ENCODE measurements at places on chromosomes 5 and 9.

GRCh38 chr5:44900273-44900954, 91.7 kb downstream of the MRPS30 start:
- DNase-seq: no peak

DNA sequence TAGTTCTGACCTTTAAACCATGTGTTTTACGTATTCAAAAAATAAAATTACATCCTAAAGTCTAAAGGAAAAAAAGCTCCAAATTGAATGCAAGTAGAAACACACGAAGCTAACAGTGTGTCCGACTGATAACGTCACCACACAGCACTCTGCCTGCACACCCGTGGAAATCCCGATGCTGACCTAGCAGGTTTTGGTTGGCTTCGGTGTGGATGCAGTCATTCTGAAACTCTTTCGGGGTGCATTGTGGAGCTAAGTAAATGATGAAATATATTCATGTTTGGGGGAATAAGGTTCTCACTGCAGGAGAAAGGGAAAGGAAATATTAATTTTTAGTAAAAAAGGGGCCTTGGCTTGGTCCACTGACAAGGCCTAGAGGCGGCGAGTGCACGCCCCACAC, 2.0 kb downstream of the RASGEF1C start:
- no peak for DNase-seq

- no peak for DNase-seq
Measured at GRCh38 chr5:132277971-132278853, 16.0 kb upstream of the SLC22A4 start.

GRCh38 chr5:176415952-176416924, at the start of gene CLTB:
Gene CLTB, minus strand, starts transcription at chr5:176416539. Its CDS starts 176 bp downstream, at chr5:176416363.
- peak; percentile 72 for DNase-seq

GRCh38 chr5:94740286-94740685, 121.8 kb downstream of the SLF1 start:
- no peak for DNase-seq

DNA sequence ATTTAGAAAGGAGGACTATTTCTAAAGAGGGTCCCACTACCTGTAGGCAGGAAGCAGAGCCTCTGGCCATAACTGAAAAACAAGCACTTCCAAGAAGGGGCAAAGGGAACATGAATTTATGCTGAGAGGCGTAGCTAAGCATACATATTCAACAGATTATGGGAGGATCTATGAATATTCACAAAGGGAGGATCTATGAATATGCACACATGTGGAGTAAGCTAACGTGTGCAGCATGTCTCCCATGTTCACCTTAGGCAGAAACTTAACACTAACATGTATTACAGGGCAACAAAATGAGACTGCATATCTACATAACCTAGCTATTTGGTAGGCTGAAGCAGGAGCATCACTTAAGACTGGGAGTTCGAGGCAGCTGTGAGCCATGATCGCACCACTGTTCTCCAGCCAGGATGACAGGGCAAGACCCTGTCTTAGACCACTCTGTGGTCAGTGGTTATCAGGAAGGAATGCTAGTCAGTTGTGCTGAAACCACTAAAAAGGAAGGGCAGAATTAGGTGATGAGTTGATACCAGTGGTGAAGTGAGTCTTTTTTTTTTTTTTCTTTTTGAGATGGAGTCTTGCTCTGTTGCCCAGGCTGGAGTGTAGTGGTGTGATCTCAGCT, 20.8 kb downstream of the FXN start:
- DNase-seq: no peak

DNA sequence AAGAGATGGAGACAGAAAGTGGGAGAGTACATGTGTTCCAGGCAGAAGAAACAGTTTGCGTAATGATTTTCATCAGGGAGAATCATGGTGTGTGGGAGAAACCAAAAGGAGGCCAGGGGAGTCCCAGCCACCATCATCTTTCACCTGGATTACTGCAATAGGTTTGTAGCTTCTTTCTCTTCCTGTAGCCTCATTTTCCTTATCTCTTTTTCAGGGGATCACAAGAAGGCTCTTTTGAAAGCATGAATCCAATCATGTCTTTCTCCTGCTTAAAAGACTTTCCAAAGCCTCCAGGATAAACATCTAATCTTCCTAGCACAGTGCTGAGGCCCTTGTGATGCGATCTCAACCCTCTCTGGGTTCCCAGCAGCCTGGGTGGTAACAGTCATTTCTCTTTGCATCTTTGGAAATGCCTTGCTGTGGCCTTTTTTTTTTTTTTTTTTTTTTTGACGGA, 10.3 kb upstream of the GPBP1 start:
- DNase-seq: no peak

DNA sequence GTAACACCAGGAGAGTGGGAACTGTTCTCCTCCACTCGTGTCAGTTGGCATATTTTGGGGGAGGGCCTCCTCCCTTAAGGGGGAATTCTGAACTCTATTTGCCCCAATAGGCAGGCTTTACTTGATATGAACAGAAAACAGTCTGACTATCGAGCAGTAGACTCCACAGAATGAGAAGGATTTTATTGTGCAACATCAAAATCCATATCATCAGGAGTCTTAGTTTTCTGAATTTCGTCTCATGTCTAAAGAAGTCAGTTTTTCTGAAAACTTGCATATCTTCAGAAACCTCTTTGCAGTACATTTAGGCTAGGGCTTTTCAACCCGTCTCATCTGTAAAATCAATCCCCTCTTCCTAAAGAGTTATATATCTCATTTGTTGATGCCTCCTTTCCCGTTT, 96.2 kb downstream of the AUH start:
- DNase-seq: no peak

DNA sequence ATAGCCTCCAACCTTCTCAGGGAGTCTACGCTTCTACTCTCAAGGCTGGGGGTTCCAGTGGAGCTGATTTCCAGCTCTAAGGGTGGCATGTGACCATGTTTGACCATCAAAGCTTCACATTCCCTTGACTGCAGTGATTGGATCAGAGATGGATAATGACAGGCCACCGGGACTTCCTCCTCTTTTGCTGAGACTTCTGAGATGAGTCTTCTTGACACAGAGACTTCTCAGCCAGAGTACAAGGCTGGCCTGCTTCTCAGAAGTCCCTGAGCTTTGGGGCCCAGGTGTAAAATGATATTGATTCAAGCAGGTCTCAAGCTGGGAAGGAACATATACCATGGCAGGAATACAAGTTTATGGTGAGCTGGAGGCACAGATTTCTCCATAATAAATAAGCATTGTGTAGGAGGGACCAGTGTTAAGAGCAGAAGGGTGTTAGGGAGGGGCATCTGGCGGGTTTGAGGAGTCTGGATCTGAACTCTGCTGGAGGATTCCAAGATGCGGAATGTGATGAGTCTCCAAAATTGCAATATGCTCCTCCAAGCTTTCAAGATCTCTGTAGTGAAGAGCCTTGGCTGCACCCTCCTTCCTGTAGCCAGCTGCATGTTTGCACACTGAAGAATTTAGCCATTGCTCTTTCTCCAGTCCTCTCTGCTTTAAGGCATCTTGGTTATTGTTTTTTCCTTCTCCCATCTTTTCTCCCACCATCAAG, 41.7 kb upstream of the HSD17B4 start:
- no peak for DNase-seq

GRCh38 chr5:162434281-162434680, 366.7 kb downstream of the GABRG2 start:
- DNase-seq: no peak

GRCh38 chr5:36357391-36357975, 55.8 kb upstream of the RANBP3L start:
- peak; percentile 21 for DNase-seq

- DNase-seq: peak; percentile 23
Measured at GRCh38 chr5:54243483-54244080, 66.8 kb downstream of the ARL15 start.

- DNase-seq: no peak
Measured at GRCh38 chr5:81006947-81007636, 46.9 kb downstream of the RASGRF2 start.

DNA sequence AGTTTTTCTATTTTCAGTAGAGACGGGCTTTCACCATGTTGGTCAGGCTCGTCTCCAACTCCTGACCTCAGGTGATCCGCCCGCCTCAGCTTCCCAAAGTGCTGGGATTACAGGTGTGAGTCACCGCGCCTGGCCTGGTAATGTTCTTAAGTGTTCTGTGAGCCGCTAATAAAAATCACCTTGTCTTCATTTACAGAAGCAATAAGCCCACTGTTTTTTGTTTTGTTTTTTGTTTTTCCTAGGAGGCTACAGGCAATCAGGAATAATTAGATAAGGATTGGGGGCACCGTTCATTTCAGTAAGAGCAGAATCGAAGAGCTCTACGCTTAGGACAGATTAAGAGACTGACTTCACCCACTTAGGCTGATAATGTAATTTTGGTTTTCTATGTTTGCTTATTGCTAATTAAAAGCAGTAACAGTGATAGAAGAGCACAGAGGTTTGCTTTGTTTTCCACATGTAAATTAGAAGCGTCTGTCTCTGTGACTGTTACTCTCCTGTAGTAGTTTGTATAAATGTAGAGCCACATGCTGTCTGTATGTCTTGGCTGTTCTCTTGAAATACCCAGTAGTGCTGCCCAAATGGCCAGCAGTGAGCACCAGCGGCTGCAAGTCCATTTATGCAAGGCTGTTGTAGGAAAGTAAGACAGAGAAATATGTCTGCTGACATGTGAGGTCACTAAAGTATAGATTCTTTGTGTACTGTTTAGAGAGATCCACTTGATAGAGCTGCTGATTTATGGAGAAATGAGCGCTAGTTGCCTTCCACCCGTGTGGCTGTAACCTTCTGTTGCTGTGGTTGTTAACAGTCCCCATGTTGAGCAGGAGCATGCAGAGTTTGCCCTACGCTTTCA, 30.5 kb downstream of the TRIO start:
- no peak for DNase-seq

DNA sequence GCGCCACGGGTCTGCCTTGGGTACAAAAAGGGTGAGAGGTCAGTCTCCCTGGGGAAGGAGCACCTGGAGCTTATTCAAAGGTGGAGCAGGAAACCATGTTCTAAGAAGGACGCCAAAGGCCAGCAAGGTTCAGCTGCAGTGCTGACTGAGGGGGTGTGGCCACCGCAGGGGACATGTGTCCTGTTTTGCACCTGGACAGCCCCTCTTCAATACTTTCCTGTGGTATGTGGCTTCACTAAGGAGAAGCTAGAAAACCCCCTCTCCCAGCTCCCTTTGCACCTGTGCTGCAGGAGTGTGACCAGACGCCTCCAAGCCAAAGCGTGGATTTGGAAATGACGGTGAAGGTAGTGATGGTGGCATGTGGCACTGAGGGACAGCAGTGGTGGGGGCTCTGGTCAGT, 23.6 kb downstream of the TRIM14 start:
- no peak for DNase-seq

DNA sequence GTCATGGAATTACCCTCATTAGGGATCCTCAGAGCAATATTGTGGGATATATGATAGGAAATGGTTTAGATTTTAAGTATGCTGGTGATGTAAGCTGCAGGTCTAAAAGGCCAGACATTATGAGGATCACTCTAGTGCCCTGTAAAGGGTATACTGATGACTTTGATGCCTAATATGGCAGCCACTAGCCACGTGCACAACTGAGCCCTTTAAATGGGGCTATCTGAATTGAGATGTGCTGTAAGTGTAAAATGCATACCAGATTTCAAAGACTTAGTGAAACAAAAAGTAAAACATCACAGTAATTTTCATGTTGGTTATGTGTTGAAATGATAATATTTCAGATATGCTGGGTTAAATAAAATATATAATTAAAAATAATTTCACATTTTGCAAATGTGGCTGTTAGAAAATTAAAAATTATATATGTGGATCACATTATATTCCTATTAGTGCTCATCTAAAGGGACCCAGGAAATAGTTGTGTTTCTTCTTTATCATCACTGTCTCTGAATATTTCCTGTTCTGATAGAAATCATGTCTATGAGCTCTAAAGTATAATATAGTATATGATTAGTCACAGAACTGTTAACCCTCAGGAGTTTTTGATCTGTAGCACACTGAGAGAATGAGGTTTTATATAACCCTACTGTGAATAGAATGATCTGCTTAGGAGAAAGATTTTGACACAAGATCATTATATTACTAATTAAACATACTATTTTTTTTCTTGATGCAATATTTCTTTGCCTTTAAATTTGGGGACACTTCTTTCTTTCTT, 50.1 kb downstream of the OSTF1 start:
- no peak for DNase-seq

DNA sequence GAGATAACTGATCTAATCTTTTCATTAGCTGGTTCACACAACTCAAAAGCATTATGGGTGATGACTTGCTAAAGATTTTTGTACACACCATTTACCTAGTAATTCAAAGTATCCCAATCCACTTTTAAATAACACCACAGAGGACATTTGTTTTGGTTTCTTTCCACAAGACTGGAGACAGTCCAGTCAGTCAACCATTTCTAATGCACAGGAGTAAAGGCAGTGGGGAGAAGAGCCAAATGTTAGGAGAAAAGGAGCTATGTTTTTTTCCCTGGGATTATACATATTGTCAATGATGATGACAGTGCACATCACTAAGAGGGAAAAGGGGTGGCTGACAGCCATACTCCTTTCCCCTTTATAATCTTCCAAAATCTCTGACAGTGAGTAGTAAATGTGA, 240.9 kb downstream of the GABRB2 start:
- no peak for DNase-seq

GRCh38 chr5:133838286-133838685, 130.1 kb downstream of the C5orf15 start:
- DNase-seq: no peak

GRCh38 chr5:100889896-100890295, 13.2 kb downstream of the ST8SIA4 start:
- peak; percentile 8 for DNase-seq

DNA sequence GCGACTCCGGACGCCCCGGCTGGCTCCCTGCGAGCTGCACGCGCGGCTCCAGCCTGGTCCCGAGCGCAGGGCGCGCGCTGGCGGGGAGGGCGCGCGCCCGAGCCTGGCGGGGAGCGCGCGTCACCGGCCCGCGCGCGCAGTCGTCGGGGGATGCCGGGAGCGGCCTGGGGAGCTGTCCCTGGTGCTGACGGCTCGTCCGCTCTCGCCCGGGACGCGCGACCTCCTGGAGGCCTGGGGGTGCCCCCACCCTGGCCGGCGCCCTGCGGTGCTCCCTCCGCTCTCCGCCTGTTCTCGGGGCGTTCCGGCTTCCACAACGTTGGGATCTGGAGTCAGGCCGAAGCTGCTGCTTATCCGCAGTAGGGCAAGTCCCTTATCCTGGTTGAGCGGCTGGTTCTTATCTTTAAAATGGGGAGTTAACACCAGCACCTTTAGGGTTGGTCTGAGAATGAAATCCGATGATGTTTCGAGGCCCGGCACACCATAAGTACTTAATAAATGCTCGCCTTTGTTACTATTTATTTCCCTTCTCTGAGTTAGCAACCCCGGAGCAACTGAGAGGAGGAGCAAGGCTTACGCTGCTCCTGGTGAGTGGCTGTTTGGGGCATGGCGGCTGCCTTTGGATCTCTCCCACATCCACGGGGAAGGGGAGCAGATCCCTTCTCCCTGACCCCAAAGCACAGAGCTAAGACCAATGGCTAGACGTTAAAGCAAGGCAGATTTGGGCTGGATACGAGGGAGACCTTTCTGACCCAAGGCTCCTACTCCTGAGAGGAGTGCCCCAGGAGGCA, at the start of gene FAM163B:
Gene FAM163B (minus strand): TSS at position 79 of the 788 bp plus-strand sequence. CDS start 29,166 bp downstream, outside the sequence.
- no peak for DNase-seq
